ENCODE measurements at places on chromosomes 7 and 10. TPM values are rescaled to one million over a fixed set of nuclear protein-coding genes. Genes with fewer than 3 reads are reported as not detected.

DNA sequence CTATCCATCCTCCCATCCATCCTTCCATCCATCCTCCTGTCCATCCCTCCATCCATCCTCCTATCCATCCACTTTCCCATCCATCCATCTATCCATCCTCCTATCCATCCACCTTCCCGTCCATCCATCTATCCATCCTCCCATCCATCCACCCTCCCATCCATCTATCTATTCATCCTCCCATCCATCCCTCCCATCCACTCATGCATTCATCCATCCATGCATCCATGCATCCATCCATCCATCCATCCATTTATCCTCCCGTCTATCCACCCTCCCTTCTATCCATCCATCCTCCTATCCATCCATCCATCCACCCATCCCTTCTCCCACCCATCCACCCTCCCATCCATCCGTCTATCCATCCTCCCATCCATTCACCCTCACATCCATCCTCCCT, 25.2 kb upstream of the PSMG3 start:
- no peak overlapping the region for H3K27ac ChIP-seq
- peaks cover 98% of the 10 kb centered on the region for H3K27me3 ChIP-seq
- no peaks in the 10 kb centered on the region for H3K36me3 ChIP-seq
- H3K4me3 ChIP-seq: no peak overlapping the region
- DNase-seq: no peak

- H3K36me3 ChIP-seq: no peaks in the 10 kb centered on the region
- no peaks in the 10 kb centered on the region for H3K27me3 ChIP-seq
- H3K4me3 ChIP-seq: no peak overlapping the region
- H3K4me1 ChIP-seq: no peaks in the 10 kb centered on the region
These were observed 115.3 kb downstream of the ST7 start for GRCh38 chr7:117068511-117069145.

- H3K27me3 ChIP-seq: peaks cover 44% of the 10 kb centered on the region
- DNase-seq: no peak
- no peaks in the 10 kb centered on the region for H3K4me1 ChIP-seq
- no peak overlapping the region for H3K4me3 ChIP-seq
- H3K36me3 ChIP-seq: no peaks in the 10 kb centered on the region
These were observed 229.5 kb upstream of the ADARB2 start for GRCh38 chr10:1966712-1967376.

Gene GPR15LG
- not detected for total RNA-seq
